ENCODE measurements at places on chromosomes 4 and X. TPM values are rescaled to one million over a fixed set of nuclear protein-coding genes. Genes with fewer than 3 reads are reported as not detected.

NDNF gene
- total RNA-seq: 0.09 TPM

ZAR1 gene
- not detected for total RNA-seq

UCP1 gene
- total RNA-seq: not detected

SCML1 gene
- total RNA-seq: 9.2 TPM

RTL9 gene
- total RNA-seq: 0.24 TPM

MUC7 gene
- total RNA-seq: not detected

- peak; percentile 47 for DNase-seq
- no peak overlapping the region for H3K4me3 ChIP-seq
- peaks cover 6% of the 10 kb centered on the region for H3K27me3 ChIP-seq
These were observed 30.4 kb downstream of the FAT1 start for GRCh38 chr4:186693159-186693815.

All from HFFc6 (cell line).